ENCODE measurements at places on chromosomes 1 and 21.
A peak's percentile ranks its signal among the peaks of the same experiment; 100 is the strongest.

DNA sequence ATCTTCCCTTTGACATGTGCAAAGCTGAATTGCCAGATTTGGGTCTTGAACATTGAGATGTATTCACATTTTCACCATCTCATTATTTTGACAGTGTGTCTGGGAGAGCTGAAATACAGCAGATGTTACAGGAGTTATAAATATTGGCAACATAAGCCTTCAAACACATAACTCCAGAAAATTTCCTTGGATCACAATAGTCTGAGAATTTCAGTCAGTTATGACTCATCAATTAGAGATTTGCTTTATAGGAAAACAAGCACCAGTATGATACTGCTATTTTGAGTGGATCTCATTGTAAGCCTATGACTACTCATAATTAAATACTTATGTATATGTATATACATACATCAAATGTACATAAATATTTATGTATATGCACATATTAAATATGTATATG lies 1171.8 kb downstream of the AMY1C start:
- no peak for DNase-seq

- no peak for DNase-seq
These were observed 3.1 kb upstream of the JAK1 start for GRCh38 chr1:64969305-64970046.

GRCh38 chr1:10594595-10595223 lies 120.0 kb downstream of the PEX14 start:
- DNase-seq, result no peak

GRCh38 chr1:95383111-95383510 lies 149.1 kb downstream of the RWDD3 start:
- DNase-seq, result no peak

DNA sequence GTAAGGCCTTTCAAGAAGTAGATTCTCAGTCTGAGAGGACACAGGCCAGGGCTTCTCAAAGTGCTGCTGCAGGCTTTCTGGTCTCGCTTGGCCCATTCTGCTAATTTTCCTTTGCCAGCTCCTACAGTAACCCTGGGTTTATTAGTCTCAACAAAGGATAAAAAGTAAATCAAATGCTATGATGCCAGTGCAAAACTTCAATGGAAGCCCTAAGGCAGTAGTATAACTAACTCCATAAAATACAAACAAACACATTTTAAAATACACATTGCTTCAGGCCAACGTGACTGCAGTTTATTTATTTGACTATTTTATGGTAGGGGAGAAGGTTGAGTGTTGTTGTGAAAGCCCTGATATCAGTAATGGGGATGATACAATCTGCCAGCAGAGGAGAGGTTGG lies 89.6 kb downstream of the NRDC start:
- no peak for DNase-seq

DNA sequence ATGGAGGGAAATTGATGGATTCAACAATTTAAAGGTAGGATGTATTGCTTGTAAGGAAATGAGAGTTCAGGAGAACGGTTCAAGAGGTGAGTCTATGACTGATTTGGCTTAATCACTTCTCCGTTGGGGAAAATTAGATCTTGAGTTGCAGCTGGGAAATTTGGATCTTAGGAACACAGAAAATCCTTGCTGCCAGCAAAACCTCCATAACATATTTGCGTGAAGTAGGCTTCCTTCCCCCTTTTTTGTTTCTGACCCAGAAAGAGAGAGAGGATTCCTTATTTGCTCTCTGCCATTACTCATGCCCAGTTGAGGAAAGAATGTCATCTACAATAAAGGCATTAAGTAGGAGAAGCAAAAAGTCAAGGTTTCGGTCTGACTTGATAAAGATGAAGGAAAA lies 73.5 kb upstream of the PDC start:
- no peak for DNase-seq

DNA sequence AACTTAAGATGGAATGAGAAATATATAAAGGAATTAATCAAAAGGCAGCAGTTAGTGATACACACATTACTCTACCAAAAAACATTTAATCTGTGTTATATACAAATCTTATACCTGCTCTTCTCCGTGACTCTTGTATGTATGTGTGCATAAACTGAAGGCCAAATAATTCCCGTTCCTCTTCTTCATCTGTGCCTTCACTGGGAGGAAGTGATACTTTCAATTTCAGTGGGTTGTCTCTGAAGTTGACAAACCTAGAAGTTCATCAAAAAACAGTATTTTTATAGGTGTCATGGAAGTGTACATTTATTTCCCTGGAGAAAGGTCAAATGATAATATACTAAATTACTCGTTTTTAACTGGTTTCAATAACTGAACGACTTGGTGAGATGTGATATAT lies 19.3 kb downstream of the TRMT13 start:
- no peak for DNase-seq

- DNase-seq, result no peak
These were observed 37.4 kb upstream of the CASZ1 start for GRCh38 chr1:10833630-10834557.

GRCh38 chr1:35539824-35540261 lies 17.4 kb downstream of the KIAA0319L start:
- DNase-seq, result no peak

- DNase-seq, result no peak
These were observed 3.6 kb downstream of the ALG14 start for GRCh38 chr1:95068956-95069709.

- DNase-seq, result no peak
These were observed 18.2 kb upstream of the FMO4 start for GRCh38 chr1:171295821-171296220.

DNA sequence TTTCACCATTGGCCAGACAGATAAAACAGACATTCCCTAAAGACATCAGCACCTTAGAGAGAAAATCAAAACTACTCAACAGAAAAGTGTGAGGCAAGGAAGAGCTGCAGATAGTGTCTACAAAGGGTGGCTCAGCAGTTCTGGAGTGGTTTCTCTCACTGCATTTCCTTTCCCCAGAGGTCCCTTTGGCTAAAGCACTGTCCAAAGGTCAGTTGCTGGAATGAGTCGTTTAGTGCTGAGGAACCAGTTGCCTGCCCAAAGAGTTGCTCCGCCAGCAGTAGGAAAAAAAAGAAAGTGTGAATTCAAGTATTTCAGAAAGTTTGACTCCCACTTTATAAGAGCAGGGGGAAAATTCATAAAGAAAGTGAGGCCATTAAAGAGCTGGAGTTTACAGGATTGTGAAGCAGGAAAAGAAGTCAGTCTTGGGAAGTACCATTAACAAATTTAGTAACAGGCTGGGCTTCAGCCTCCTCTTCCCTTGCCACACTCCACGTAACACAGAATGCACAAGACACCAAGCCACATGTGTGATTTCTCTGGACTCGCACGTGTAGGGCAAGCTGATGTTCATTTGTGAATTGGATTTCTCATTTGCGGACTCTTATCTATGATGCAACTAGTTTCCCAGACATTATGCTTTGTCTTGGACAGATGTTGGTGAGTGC lies 122.2 kb downstream of the RUNX1 start:
- no peak for DNase-seq

DNA sequence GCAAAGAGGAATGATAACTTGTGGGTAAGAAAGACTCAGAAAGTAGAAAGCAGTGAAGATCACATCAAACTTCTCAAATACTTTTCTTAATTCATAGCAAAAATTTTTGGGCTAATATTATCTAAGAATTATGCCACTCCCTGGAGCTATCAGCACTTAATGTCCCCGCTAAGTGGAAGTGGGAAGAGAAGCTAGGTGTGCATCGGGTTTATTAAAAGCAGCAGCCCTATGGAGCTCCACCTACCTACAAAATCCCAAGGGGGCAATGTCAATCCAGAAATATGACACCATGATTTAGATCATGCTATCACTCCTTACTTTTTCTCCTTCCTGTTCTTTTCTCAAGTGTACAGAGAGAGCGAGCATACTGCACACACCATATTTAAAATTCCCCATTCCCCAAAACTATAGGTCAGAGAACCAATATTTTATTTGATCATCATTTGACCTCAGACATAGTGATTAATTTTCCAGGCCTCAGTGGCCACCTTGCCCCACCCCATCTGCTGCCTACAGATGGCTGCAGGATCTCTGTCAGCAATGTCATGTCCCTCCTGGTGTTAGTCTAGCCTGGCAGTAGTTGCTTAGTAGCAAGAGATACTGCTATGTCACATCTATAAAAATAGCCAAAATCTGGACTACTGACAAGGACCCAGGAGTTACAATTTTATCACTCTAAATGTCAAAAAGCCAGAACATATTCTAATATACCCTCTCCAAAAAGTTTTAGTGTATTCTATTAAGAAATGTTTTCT lies 66.6 kb downstream of the MAP3K21 start:
- no peak for DNase-seq

- DNase-seq, result no peak
These were observed 698.0 kb upstream of the RGS18 start for GRCh38 chr1:191460234-191460633.

DNA sequence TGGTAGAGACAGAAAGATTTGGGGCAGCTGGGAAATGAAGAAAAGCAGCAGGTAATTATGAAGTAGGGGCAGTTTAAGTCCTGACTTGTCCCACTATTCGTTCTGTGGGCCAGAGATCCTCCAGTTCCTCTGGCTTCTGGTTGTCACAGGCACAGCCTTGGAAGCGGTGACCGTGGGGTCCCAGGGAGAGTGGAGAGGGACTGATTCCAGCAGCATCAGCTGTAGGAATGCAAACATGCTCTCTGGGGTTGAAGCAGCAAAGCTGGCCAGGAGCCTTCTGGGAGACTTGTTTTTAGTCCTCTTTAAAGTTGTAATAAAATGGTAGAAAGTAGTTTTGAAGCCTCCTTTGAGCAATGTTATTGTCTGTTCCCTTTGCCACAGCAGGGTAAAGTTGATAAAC lies 488.0 kb downstream of the LMO4 start:
- DNase-seq, result no peak

DNA sequence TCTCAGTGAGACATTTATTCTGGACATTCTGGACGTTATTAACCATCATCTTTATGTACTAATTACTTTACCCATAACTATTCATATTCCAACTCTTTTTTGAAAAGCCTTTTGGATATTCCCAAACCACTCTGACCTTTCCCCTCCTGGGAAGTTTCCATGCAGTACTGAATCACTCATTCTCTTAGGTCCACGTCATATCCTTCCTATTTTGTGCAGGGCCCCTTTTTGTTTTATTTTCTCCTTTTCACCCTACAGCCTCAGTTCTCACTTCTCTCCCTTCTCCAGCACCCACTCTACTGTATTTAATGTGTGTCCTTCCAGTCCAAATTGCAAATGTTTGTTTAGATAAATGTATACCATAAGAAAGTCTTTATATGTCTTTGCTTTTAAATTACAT lies 16.4 kb upstream of the ATP1A1 start:
- no peak for DNase-seq

- no peak for DNase-seq
These were observed 1.5 kb downstream of the EPRS1 start for GRCh38 chr1:220044678-220045355.

- DNase-seq, result peak; percentile 96
These were observed 59.1 kb downstream of the APCS start for GRCh38 chr1:159646687-159647086.

- DNase-seq, result no peak
These were observed 14.3 kb downstream of the ADARB1 start for GRCh38 chr21:45088729-45089128.

GRCh38 chr1:156128654-156129597 lies 14.4 kb downstream of the LMNA start:
- DNase-seq, result peak; percentile 74

DNA sequence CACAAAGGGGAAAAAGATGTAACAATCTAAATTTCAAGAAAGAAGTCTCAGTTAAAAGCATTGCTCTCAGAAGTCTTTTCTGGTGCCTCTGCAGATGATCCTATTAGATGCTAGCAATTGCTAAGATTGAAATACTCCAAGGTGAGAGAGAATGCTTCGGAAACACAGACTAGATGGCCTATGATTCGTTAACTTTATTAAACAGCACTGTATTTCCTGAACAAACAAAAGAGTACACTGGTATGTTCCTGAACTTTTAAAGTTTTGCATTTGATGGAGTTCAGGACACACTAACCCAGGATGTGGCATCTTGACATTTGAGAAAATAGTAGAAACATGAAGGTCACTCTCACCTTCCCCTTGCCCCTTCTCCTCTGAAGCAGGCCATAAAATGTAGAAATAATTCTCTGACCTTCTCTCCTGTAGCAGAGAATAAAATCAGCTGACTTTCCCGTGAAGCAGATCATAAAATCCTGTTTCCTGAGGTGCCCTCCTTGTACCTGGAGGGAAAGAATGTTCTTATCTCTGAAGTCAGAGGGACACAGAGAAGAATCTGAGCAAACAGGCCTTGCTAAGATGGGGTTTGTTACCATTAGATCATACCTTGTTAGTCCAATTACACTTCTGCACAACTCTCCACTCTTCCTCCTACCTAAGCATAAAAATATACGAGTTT lies 142.9 kb upstream of the USP25 start:
- no peak for DNase-seq

DNA sequence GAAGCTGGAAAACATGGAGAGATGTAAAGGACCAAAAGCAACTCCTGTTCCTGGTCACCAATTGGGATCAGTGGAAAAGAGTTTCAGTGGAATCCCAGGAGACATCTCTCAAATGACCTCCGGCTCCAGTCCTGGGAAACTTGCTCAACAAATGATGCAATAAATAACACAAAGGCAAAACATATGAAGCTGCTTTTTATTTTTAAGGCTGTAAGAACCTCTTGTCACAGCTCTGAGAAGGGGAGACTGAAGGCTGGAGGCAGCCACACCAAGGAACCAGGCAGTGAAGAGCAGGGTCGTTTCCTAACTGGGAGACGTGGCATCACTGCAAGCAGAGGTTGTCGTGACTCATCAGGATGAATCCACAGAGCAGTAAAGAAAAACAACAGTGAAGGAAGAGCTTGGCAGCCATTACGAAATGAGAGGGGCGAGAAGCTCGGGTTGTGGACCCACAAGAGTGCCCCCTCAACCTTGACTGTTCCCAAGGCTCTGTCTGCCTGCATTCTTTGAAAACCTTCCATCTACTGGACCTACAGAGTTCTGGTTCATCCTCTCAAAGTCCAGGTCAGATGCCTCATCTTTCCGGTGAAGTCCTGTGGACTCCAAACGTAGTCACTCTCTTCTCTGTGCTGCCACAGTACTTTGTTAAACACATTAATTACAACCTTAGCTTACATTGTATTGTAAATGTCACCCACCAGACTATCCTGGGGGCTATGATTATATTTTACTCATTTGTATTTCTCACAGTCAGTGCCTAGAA lies 32.1 kb downstream of the JAK1 start:
- DNase-seq, result no peak

DNA sequence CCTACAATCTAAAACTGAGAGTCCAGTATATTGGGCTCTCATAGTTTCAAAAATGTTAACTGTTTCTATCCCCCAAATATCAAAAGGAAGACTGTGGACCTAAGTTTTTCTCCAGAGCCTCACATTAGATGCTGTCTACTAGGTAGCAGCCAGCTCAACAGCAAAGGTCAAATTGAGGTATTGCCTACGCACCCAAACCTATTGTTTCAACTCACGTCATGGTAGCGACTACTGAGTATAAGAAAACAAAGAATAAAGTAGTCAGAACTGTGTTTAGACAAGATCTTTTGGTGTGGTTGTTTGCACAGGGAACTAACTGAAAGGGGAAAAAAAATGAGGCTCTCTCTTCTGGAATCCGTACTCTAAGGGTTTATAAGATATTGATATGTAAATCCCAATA lies 173.2 kb downstream of the LBR start:
- DNase-seq, result no peak
